CD4-positive, alpha-beta T cell (primary cell): ENCODE measurements at places on chromosomes 16 and 17. TPM values are rescaled to one million over a fixed set of nuclear protein-coding genes. Genes with fewer than 3 reads are reported as not detected.
A peak's percentile ranks its signal among the peaks of the same experiment; 100 is the strongest.

Gene CCDC40
- 0.77 TPM for total RNA-seq

Gene SEPTIN12
- total RNA-seq = not detected

Gene KRT25
- not detected for total RNA-seq

Gene C16orf54
- total RNA-seq = 250 TPM

Gene MARVELD3
- total RNA-seq = not detected

- H3K27ac ChIP-seq = no peak overlapping the region
- H3K27me3 ChIP-seq = no peaks in the 10 kb centered on the region
- DNase-seq = no peak
Measured at GRCh38 chr17:82684228-82684841, 14.2 kb downstream of the RAB40B start.

GRCh38 chr16:25796239-25796638 is 104.5 kb downstream of the HS3ST4 start:
- no peak overlapping the region for H3K4me3 ChIP-seq
- no peaks in the 10 kb centered on the region for H3K36me3 ChIP-seq
- no peak overlapping the region for H3K27ac ChIP-seq
- no peak for DNase-seq
- H3K4me1 ChIP-seq = no peaks in the 10 kb centered on the region

DNA sequence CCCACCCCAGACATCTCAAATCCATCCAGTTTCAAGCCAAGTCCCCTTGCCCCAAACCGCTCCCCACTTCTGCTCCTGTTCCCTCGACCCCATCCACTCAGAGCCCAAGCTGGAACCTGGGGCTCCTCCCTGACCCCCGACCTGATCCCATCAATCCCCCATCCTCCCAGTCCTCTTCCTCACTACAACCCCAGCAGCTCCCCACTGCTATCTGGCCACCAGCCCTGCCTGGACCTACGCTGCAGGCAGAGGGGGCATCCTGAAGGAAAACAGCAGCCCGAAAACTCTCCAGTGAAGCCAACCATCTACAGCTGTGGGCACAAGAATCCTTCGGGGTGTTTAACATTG is 3.9 kb downstream of the FDXR start:
- H3K4me3 ChIP-seq = no peak overlapping the region
- peaks cover 3% of the 10 kb centered on the region for H3K36me3 ChIP-seq
- H3K4me1 ChIP-seq = peaks cover 25% of the 10 kb centered on the region
- H3K27ac ChIP-seq = no peak overlapping the region

DNA sequence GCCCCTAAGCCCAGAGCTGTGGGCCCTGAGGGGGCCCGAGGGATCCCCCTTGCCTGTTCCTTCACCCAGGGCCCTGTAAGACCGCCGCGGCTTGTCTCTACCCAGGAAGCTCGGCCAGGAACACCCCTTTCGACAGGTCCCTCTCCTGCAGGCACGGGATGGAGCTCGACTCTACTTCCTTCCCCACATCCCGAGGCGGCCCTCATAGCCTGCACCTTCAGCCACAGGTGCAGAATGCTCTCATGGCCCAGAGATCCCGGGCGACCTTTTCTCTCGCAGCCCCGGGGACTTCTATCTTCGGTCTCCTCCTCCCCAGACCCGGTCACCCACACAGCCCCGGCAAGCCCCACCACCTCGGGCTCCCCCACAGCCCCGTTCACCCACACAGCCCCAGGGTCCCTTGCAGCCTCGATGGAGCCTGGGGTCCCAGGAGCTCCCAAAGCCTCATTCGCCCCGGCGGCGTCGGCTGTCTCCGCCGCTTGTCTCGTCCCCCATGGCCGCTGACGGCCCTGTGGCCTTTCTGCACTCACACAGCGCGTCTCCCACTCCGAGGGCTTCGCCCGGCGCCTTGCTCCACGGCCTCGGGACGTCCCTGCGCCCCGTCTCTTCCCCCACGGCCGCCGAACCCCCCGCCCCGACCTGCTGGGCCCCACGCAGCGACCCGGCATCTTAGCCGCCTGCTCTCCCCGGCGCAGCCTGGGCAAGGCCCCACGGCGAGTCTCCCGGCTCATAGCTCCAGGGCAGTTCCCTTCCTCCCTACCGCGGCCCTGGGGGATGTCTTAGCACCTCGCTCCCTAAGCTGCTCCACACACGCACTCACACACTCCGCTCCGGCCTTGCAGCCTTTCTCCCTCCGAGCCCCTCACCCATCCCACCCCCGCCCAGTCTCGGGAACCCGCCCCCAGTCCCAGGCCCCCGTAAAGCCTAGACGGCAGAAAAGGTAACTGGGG is 650 bp downstream of the KIAA0753 start:
- DNase-seq = no peak
- peaks cover 38% of the 10 kb centered on the region for H3K4me1 ChIP-seq
- no peaks in the 10 kb centered on the region for H3K27me3 ChIP-seq
- H3K36me3 ChIP-seq = peaks cover 23% of the 10 kb centered on the region
- H3K4me3 ChIP-seq = peak overlapping the region; percentile 98

- no peak for DNase-seq
- no peaks in the 10 kb centered on the region for H3K36me3 ChIP-seq
- H3K27ac ChIP-seq = peak overlapping the region; percentile 48
- H3K27me3 ChIP-seq = no peaks in the 10 kb centered on the region
- no peak overlapping the region for H3K4me3 ChIP-seq
Measured at GRCh38 chr17:78891406-78892061, 11.5 kb downstream of the CEP295NL start.

DNA sequence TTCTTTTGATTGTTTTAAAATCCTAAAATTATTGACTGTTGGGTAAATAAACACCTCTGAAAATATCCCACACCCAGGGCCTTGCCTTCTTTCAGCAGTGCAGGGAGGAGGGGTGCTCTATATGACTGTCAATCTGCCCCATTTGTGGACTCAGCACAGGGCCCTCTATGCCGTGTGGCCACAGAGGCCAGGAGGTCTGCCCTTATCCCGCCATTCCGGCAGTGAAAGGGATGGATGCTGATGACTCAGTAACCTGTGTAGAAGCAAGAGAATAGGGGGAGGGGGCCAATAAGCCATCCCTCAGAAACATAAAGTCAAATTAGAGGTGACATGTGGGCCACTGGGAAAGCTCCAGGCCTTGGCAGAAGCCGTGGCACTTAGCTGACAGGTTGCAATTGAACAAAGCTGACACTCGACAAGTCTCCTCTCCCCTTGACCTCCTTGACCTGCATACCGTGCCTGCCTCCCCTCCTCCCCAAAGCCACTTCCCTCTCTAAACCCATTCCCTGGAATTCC is 281.4 kb upstream of the DYNLRB2 start:
- no peaks in the 10 kb centered on the region for H3K4me1 ChIP-seq
- H3K27me3 ChIP-seq = peaks cover 2% of the 10 kb centered on the region
- no peak overlapping the region for H3K27ac ChIP-seq
- DNase-seq = no peak
- no peaks in the 10 kb centered on the region for H3K36me3 ChIP-seq
- H3K4me3 ChIP-seq = no peak overlapping the region
